Activated B cell treated with CpG ODN at 0.5 μM for 24 hours (primary cell): ENCODE measurements at places on chromosomes 3 and 15.

DNA sequence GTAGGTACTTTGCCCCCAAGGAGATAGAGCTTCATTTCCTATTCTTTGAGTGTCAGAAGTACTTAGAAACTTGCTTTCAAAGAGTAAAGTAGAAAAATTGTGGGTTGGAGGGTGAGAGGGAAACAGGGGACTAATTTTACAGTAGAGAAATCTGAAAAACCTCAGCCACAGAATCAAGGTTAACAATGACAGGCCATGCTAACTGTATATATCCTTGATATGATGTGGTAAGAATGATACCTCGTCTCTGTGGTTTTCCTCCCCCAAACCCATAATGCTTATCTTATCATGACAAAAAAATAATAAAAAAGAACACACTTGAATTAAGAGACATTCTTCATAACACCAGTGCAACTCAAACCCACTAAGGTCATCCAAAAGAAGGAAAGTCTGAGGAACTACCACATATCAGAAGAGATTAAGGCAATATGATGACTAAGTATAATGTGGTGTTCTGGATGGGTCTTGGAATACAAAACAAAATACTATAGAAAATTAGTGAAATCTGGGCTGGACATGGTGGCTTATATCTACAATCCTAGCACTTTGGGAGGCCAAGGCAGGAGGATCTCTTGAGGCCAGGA lies 360.4 kb downstream of the ULK4 start:
- DNase-seq, result no peak

DNA sequence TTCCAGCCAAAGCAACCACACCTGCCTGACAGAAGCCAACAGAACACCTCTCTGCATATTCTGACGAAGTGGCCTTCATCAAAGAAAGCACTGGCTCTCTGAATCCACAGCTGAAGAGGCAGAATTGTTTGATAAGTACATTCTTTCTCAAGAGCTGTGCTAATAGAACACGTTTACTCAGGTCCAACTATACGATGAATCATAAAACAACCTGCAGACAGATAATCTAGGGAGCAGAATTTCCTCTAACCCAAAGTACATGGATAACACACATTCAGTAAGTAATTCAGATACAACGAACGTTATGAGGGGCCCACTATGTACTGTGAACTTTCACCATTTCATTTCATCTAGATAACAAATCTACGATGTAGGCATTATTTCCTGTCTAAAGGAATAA lies 25.4 kb downstream of the ALDH1A2 start:
- no peak for DNase-seq

GRCh38 chr3:62615258-62615849 lies 242.0 kb upstream of the FEZF2 start:
- DNase-seq, result no peak

DNA sequence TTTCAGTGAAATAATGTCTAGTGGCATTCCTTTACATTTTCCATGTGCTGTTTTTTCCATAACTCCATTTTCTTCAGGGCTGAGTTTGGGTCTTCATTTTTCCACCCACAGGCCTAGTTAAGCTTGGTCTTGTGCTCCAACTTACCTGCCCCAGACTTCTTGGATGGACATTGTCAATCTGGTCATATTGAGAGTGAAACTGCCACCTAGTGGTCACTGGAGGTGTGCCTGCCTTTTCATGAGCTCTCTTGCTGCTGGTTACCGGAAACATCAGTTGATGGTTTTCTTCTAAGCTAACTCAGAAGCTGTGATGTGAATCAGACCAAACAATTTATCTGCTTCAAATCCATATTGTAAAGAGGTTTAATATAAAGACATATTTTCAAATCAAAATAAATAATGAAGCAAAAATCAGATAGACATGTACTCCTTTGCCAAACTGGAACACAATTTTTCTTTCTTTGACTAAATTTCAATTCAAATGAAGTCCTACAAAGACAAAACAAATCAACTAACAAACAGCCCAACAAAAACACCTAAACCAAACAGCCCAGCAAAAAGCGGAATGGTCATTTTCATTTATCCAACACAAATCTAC lies 135.1 kb upstream of the RASGRP1 start:
- DNase-seq, result no peak

- no peak for DNase-seq
Observed at GRCh38 chr3:55540579-55540978, 53.5 kb upstream of the WNT5A start.

DNA sequence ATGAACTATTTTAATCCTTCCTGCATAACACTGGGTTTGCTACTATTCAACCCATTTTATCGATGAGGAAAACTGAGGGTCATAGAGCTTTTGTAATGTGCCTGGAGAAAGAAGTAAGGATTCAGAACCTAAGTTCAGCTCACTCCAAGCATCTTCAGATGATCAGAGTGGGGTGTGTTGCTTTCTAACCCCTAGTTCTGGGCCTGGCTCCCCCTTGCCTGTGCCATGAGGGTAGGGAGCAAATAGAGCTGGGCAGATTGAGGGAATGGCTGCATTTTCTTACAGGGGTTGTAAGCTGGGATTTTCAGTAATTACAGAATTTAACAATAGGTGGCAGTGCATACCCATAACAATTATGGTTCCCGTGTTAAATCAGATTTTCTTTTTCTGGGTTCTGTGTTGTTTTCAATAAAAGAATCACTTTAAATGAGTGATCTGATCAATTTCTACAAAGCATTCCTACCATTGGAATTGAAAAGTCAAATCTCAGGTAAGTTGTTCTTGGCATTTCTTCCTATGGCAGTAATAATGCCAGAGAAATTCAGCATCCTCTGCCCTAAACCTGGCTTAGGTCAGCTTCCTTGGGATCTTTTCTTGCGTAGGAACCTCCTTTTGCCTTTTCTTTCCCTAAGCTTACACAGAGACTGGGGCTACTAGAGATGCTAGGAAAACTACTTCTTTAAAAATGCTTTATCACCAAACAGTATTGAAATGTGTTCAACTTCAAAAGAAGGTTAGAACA lies 103.8 kb upstream of the IL12A start:
- no peak for DNase-seq

DNA sequence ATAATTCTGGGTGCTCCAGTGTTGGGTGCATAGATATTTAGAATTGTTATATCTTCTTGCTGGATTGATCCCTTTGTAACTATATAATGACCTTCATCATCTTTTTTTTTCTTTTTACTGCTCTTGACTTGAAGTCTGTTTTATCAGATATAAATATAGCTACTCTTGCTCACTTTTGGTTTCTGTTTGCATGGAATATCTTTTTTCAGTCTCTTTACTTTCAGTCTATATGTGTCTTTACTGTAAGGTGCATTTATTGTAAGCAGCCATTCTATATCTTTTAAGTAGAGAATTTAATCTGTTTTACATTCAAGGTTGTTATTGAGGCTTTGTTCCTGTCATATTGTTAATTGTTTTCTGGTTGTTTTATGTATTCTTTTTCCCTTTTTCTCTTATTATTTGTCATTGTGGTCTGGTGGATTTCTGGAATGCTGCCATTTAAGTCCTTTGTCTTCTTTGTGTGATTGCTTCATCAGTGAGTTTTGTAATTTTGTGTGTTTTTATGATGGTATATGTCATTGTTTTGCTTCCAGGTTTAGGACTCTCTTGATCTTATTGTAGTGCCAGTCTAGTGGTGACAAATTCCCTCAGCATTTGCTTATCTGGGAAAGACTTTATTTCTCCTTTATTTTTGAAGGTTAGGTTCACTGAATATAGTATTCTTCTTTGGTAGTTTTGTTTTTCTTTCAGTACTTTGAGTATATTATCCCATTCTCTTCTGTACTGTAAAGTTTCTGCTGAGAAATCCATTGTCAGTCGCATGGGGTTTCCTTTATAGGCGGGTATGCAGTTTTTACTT lies 8.3 kb upstream of the PRR23C start:
- no peak for DNase-seq

DNA sequence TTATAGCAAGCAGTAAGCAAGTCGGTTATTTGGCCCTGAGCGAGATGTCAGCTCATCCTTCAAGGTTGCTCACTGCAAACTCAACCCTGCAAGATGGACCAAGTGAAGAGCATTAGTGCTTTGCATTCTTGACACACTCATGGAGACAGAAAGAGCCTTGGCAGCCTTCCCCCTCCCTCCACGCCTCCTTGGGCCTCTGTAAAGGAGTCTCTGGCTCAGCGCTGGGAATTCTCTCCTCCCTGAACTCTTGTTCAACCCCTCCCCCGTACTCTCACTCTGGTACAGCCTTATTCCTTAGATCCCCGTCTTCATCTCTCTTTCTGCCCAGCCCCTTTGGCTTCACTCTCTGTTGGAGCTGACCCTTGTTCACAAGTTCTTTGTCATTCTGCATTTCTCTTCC lies 2.2 kb upstream of the CX3CR1 start:
- no peak for DNase-seq

DNA sequence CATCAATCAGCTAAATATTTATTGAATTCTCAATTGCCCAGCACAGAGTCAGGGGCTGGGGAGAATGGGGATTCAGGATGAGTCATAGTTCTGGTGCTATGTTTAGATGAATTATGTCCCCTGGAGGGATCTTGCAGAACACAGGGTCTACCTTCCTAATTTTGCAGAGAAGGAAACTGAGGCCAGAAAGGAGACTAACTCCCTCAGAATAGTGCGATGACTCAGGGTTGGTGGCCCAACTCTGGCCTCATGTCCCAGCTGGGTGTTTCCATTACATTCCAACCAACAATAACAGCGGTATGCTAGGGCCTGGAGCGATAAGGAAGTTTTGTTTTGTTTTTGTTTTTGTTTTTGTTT lies 270.9 kb downstream of the TLE3 start:
- no peak for DNase-seq

DNA sequence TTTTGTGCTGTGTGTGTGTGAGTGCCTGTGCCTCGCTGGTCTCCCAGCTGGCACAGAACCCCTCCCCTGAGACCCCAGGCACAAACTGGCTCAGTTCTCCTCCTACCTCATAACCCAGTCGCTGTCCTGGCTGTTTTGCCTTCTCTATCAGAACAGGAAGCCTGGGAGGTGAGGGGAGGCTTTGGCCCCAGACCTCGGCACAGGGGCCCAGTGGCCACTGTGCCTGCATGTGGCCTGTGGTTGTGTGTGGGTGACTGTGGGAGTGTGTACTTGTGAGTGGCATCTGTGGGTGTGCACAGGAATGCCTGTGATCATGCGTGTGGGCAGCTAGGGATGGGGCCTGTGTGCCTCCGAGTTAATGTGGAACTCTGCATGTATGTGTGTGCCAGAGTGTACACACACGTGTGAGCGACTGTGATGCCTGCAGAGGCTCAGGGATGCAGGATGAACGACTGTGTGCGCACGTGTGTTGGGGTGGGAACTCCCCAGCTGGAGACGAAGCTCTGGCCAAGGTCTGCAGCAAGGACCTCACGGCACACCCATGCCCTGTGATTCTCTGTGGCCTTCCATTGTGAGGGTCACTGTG lies 32.3 kb downstream of the PSTPIP1 start:
- DNase-seq, result peak; percentile 13

DNA sequence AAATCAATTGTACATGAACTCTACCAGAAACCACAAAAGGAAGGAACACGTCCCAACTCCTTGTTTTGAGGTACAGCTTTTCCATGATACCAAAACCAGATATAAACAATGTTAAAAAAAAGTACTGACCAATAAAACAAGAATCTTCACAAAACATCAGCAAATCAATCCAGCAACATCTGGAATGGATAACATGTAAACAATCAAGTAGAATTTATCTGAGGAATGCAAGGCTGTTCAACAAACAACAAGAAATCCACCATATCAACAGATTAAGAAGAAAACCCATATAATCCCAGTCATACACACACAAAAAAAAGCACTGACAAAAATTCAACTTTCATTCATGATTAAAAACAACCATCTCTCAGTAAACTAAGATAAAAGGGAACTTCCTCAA lies 26.7 kb downstream of the TJP1 start:
- no peak for DNase-seq

- no peak for DNase-seq
Observed at GRCh38 chr15:33243393-33243792, 48.9 kb upstream of the FMN1 start.

GRCh38 chr3:134294302-134295280 lies 43.9 kb upstream of the RYK start:
- no peak for DNase-seq

DNA sequence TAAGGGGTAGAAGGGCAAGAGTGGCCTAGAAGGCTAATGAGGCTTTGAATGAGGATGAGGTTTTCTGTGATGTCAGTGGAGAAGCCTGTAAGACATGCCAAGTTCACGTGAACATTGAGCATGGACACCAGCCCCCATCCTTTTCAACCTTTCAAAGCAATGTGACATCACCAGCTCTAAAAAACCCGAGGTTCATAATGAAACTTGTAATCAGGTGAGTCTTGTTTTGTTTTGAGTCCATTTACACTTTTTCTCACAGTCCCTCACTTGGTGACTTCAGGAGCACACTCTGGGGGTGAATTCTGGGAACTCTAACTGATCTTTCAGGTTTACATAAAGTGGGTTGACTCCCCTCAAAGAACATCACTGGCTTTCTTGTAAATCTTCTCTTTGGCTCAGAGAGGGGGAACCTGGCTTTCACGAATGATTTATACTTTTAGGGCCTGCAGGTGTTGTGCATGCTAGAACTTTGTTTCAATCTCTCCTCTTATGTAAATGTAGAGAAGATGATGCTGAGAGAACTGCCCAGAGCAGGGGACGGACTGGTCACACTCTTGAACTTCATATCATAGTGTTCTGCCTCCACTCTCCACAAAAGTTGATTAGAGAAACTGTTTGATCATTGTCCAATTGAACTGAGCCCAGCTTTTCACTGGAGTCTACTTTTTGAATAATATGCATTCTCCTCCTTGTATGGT lies 224.7 kb upstream of the SATB1 start:
- DNase-seq, result no peak

DNA sequence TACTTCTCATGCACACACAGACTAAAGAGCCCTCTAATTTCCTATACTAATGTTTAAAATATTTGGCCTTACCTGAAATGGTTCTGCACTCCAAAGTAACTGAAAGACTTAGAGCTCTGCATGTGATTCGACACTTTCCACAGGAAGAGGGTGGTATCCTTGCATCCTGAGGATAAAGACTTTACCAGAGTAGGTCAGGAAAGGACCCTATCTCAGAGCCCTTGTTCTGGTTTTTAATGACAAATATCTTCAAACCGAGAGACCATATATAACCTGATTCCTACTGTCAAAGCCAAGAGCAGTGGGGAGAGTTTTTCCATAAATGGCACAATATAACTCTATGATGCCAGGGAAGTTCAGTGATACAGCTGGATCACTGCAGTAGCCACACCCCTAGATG lies at the start of gene GP5:
Gene GP5, minus strand, starts transcription at position 101 of the 400 bp plus-strand sequence. CDS start 984 bp downstream, outside the sequence.
- DNase-seq, result no peak

- no peak for DNase-seq
Observed at GRCh38 chr15:64343841-64344240, 12.1 kb downstream of the CSNK1G1 start.

DNA sequence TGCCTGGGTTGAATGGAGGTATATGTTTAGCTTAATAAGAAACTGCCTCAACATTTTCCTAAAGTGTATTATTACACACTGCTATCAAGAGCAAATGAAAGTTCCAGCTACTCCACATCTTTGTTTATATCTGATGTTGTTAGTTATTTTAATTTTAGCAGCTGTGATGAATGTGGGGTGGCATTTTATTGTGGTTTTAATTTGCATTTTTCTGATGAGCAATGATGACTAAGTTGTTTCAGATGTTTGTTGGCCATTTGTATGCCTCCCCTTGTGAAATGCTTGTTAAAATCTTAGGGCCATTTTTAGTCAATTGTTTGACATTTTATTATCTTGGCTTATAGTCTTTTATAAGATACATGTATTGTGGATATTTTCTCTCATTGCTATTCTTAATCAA lies 260.4 kb upstream of the SLCO3A1 start:
- no peak for DNase-seq
